ENCODE measurements at places on chromosomes 5 and 9.

GRCh38 chr5:60196385-60197113 lies 303.0 kb upstream of the PDE4D start:
- DNase-seq = no peak

GRCh38 chr9:109421026-109421970 lies 76.8 kb downstream of the PTPN3 start:
- no peak for DNase-seq

- DNase-seq = no peak
Observed at GRCh38 chr5:135593141-135593540, 14.3 kb upstream of the CXCL14 start.

DNA sequence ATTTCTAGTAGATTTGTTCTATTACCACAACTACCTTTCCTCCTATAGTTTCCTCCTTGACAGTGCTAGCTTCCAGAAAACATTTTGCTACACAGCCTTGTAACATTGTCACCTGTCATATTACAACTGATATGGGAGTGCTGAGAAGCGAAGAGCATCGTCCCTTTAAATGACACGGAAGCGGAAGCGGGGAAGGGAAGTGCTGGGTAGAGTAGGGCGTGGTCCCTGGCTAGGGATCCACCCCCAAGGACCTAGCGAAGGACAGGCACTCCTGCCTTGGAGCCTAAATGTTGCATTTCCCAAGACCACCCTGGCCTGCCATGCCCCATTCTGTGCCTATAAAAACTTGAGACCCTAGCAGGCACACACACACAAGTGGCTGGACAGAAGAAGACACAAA lies 57.4 kb upstream of the RANBP6 start:
- DNase-seq = no peak

- peak; percentile 30 for DNase-seq
Observed at GRCh38 chr5:175652741-175653663, 4.9 kb upstream of the HRH2 start.

DNA sequence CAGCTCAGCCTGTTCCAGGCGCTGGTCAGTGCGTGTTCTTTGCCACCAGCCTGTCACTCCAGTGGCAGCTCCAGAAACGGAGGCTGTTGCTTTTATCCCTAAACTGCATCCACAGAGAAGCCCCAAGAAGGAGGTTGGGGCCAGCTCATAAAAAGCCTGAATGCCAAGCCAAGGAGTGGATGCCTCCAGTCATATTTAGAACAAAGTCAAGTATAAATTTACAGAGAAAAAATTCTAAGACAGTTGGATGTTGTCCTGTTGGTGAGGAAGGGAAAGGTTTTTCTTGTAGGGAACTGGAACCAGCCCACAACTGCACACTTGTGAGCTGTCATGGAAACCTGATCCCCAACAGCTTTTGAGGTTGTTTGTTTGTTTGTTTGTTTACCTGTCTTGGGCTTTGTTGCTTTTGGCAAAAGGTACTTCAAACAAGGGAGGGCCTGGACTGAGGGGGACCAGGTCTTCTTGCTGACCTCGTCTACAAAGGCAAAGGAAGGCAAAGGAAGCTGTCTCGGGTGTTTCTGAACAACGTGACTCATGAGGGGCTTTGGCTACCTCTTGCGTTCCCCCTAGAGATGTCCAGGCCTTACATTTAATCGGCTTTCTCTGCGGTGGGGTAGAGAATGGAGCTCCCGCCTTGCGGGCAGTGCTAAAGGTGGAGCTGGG lies 36.7 kb downstream of the OLFML2A start:
- no peak for DNase-seq

GRCh38 chr5:132439521-132440089 lies 51.0 kb downstream of the IRF1 start:
- DNase-seq = no peak

- no peak for DNase-seq
Observed at GRCh38 chr9:128244837-128245231, 31.0 kb downstream of the GOLGA2 start.

DNA sequence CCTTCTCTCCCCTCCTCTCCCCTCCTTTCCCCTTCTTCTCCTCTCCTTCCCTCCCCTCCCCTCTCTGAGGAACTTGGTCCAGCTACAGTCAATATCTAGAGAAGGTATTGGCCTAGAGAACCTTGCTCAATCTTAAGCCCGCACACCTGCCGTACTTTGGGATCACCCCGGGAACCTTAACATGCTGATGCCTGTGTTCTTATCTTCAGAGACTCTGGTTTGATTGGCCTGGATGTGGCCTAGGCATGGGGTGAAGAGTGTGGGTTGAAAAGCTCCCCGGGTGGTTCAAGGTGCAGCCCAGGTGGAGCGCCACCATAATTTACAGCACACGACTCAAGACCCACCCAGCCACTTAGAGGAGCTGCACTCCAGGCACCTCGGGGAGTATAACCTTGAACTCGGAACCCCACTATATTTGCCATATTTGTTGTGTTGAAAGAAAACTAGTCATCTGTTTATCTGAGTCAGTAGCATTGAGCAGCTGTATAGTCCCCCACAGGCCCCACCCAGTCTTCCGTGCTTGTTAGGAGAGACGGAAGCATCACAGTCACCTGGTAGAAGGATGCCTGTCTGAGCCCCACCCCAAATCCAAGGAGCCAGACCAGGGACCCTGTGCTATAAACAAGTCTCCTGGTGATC lies 14.4 kb upstream of the PHF19 start:
- peak; percentile 56 for DNase-seq

DNA sequence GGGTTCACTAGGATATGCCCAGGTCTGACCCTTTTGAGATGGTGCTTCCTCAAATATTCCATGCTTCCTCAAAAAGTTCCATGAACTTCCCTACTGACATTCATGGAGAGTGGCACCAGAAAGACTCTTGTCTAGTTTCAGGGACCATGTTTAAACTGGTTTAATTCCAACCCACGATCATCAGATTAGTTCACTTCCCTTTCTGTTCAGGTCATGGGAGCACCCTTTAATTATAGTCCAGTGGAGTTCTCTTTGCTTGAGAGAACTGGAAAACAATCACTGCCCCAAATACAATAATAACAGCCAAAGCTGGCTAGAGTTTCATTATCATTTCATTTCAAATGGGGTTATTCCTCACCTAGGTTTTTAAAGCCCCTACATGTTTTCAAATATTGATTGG lies 9.7 kb upstream of the ERBIN start:
- DNase-seq = no peak

DNA sequence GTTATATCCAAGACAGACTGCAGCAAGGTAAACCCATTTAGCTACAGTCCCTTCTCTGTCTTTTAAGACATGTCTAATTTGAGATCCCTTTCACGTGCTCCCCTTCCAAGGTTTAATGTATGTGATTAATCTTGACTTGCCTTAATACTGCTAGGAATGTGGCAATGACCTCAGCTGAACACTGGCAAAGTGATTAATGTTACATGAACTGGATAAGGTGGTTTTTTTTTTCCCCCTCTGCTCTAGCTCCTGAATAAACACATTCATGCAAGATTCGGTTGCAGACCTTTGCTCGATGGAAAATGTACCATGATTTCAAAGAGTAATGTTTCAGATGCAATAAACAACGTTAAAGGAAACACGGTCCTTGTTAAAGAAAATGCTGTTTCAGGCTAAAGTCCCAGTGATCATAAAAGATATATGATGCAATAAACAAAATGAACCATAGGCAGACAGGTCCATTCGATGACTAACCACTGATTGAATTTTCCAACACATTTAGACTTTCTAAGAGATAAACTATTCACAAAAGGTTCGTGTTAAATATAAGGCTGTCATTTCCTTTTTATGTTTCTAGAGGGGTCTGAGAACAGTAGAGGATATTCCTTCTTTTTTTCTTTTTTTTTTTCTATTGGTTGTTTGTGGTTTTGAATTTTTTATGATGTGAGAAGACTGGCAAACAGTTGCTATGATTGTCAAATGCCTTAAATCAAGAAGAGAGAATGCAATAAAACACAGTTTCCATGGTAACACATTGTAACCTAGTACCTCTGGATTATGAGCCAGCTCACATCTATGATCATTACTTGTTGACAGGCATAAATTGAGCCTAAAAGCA lies 44.7 kb upstream of the ZNF608 start:
- DNase-seq = no peak

- no peak for DNase-seq
Observed at GRCh38 chr9:18438300-18438925, 35.5 kb upstream of the ADAMTSL1 start.

DNA sequence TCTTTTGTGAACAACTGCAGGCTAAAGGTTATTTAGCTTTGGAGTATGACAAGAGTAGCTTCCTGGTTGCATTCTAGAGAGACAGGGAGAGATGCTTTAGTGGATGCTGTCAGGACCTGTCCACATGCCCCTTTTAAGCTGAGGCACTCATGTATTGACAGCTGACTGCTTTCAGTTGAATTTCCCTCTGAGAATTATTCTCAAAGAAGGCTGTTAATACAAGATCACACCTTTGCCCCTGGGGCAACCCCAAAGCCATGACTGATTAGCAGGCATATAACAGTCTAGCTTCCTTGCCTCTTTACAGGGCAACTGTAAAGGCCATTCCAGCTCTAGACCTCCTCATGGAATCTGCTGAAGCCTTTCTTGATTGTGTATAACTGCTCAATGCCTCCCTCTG lies 117.6 kb upstream of the ATP10B start:
- DNase-seq = no peak

GRCh38 chr9:120697448-120697847 lies 16.8 kb downstream of the MEGF9 start:
- no peak for DNase-seq

DNA sequence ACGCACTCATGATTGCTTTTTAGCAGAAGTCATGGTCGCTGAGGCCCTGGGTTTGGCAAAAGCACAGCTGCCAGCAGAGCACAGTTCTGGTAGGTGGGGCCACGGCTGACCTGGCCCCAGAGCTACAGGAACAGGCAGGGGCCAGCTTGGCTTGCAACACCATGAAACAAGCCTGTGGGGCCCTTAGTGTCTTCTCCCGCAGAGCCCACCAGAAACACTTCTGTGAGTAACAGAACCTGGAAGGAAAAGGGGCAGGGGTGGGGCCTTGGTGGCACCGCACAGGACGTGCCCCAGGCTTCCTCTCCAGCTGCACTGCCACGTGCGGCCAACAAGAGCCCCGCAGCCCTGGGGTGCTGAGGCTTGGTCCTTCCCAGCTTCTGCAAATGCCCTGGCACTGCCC lies 4.8 kb downstream of the ASB6 start:
- DNase-seq = no peak

GRCh38 chr9:94663640-94664039 lies 24.3 kb upstream of the FBP1 start:
- DNase-seq = no peak

DNA sequence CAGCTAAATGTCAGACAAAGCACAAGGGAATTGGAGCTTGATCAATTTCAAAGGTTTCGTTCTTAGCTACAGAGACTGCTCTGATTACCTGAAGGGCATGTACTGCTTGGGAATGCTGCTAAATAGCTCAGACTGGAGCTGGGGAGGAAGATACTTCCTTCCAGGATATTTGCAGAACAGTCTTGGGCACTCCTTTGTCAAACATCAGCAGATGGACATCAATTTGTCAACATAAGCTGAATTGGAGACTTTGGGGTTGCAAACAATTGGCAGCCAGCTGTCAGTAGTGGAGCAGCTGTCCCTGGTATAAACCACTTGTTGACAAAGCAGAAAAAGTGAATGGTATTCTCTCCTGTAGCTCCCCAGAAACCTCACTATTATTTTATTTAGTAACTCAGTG lies 182.0 kb downstream of the CCDC192 start:
- no peak for DNase-seq

- no peak for DNase-seq
Observed at GRCh38 chr9:75504721-75505120, 385.8 kb upstream of the PCSK5 start.

GRCh38 chr5:57094753-57095683 lies 78.8 kb upstream of the GPBP1 start:
- DNase-seq = no peak

DNA sequence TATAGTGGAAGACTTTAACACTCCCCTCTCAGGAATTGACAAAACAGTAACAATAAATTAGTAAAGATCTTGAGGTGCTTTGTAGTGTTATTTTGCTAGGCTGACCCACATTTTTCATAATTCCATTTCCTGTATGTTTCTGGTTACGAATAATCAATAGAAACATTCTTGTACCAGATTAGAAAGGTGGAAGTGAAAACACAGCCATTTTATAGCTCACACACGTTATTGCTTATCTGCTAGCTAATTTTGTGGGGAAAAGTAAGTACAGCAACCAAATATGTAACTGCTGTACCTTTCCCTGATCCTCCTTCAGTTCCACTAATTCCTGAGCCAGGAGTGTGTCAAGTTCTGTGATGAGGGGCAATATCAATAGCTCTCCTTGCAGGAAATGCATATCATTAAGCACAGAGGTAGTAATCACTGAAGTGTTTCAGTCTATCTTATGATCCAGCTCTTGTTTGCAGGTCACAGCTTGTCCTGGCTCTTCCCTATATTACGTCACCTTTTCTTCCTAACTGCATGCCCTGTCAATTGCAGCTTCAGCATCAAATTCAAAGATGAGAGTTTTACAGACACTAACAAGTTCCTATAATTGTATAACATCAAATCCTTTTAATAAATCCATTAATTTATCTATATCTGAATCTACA lies 59.4 kb downstream of the MINAR2 start:
- no peak for DNase-seq

DNA sequence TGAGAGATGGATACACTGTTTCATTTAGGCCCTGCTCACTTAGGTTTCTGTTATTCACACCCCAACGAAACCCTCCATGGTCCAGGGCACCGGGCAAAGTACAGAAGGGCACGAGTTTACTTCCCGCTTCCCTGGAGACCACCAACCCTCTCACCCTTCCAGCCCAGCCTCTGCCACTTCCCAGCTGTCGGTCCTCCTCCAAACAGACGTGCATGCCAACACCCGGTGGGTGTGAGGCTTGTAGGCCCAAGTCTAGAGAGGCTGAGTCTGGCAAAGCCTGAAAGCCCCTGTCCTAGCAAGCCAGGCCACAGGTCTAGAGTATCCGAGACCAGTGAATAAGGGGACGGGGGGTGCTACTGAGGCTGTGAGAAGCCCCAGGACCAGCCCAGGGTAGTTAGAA lies 7.1 kb upstream of the FGFR4 start:
- no peak for DNase-seq

DNA sequence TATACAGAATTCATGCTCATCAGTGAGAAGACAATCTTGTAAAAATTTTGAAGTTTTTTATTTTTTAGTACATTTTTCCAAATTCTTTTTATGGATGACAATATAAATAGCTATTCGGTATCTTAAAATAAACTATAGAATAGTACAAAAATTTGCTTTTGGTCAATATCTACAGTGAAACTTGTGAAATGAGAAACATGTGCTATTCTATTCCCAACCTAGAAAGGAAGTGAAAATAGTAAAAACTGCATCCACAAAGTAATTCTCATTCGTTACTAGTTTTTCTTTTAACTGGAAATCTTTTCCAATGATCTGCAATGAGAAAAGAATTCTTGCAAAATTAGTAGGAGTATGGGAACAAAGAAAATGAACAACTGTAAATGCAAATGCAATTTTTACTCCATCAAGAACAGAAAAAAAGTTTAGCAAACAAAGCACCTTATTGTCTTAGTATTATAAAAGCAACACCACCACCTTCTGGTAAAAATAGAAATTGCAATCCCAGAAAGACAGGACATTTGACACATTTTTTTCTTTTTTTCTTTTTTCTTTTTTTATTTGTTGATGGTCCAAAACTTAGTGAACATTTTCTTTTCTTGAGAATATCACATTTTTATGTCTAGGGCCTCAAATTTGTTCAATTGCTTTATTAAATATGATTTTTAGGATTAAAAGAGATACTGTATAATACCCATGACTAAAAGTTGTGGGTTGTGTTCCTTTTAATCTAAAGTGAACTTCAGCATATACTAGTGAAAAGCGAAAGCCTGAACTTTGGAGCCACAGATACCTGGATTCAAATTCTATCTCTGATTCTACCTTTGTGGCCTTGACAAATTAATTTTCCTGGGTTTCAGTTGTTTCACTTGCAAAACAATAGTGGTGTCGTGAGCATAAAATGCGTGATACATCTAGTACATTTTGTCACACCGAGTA lies 72.3 kb downstream of the SLCO4C1 start:
- DNase-seq = no peak

All from activated T-helper 1 cell treated with anti-CD3 and anti-CD28 coated beads, Interleukin-2, amount 50 U/mL, for 16 hours (primary cell).